ENCODE measurements at places on chromosomes 5 and 9.

- DNase-seq: no peak
Observed at GRCh38 chr9:75033791-75034473, 5.8 kb upstream of the CARNMT1 start.

GRCh38 chr5:571791-572190, 40.3 kb upstream of the CEP72 start:
- DNase-seq: no peak

GRCh38 chr5:139094154-139095131, 103.7 kb downstream of the SIL1 start:
- DNase-seq: no peak

- no peak for DNase-seq
Observed at GRCh38 chr5:167460449-167461020, 830.9 kb upstream of the WWC1 start.

DNA sequence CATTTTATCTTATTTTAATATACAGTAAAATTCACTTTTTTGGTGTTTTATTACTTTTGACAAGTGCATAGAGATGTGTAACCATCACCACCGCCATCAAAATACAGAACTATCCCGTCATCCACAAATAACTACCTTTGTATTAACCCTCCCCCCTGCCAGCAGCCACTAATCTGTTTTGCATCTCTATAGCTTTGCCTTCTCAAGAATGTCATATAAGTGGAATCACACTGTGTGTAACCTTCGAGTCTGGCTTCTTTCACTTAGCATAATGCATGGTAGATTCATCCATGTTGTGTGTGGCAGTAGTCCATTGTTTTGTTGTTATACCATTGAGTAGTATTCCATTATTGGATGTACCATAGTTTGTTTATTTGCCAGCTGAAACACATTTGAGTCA, 98.8 kb downstream of the BOD1 start:
- no peak for DNase-seq
